Tibial artery (tissue), 4 donors: ENCODE measurements at places on chromosomes 6 and 20.

- DNase-seq: no peak
Observed at GRCh38 chr6:75620381-75621304, 19.0 kb downstream of the SENP6 start.

DNA sequence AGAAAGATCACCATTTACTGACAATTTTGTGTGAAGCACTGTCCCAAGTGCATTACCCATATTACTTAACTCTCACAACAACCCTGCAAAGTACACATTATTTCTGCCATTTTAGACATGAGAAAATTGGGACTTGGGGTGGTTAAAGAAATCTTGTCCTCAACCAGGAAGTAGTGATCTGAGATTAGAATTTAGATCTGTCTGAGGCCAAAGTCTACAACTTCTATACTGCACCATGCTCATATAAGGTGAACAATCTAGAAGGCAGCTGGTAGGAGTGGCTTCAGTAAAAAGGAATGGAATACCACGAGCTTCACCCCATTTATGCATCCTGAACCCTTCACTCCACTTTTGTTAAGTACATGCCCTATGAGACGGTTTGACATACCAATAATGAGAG is 87.6 kb downstream of the QRSL1 start:
- no peak for DNase-seq

DNA sequence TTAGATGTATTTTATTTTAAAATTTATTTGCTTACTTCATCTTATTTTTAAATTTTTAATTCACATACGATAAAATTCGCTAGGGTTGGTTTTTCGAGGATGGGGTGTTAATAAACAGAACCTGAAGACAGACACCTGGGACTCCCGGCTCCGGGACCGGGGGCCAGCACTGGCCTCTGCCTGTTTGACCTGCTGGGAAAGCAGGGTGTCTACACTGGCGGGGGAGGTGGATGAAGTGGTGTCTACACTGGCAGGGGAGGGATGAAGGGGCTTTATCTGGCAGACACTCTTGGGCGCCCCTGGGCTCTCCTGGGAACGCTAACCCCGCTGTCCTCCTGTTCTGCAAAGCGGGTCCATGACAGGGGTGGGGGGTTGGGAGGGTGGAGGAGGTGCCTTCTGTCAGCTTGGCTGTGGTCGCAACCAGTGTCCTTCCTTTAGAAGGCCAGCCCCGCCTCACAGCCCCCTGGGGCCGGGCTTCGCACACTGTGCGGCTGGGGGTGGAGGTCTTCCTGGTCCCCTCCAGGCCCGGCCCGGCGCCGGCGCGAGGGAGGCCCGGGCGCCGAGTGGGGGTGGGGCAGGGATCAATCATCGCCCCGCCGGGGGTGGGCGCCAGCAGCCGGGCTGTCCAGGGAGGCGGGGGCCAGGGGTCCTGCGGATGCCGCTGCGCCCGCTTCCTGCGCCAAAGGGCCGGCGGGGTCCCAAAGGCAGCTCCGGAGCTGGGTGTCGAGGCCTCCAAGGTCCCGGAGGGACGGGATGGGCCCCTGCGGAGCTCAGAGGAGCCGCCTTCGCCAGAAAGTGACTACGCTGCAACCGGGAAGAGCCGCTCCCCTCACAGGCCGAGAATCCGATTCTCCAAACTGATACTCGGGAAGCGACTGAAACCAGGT is 1.8 kb downstream of the GATA5 start:
- DNase-seq: no peak

DNA sequence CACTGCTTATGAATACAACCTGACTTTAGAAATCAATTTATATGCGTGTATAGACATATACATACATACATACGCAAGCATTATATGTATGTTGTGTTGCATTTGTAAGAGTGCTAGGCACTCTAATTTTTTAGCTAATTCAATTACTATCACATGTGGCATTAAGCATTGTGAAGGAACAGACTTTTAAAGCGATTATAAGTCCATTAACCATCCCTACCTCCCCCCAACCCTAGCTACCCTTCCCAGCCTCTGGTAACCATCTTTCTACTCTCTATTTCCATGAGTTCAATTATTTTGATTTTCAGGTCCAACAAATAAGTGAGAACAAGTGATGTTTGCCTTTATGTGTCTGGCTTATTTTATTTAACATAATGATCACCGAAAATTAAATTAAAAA is 453.8 kb downstream of the DOK5 start:
- DNase-seq: no peak

DNA sequence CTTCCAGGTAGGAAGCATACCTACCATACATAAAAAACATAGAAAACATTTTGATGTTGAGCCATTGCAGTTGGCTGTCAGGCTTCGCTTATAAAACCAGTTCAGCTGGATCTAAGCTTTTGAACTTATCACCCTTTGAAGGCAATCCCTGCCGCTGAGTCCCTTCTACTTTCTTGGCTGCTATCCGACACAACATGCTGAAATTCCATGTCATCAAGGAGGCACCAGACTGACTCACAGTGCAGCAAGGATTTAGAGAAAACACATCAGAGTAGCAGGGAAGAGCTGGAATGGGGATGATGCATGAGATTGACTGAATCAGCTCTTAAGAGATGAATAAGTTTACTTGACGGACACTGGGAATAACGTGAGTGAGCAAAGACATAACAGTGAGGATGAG is 135.0 kb upstream of the MAN1A1 start:
- no peak for DNase-seq

GRCh38 chr20:9926007-9926406 is 87.1 kb upstream of the PAK5 start:
- DNase-seq: no peak
